NCI-H1930 (cell line): ENCODE measurements at places on chromosomes 12 and 14.

- DNase-seq: no peak
These were observed 85.9 kb upstream of the CCDC91 start for GRCh38 chr12:28104316-28104715.

GRCh38 chr12:109982210-109982609 is 14.0 kb downstream of the GIT2 start:
- DNase-seq: no peak

DNA sequence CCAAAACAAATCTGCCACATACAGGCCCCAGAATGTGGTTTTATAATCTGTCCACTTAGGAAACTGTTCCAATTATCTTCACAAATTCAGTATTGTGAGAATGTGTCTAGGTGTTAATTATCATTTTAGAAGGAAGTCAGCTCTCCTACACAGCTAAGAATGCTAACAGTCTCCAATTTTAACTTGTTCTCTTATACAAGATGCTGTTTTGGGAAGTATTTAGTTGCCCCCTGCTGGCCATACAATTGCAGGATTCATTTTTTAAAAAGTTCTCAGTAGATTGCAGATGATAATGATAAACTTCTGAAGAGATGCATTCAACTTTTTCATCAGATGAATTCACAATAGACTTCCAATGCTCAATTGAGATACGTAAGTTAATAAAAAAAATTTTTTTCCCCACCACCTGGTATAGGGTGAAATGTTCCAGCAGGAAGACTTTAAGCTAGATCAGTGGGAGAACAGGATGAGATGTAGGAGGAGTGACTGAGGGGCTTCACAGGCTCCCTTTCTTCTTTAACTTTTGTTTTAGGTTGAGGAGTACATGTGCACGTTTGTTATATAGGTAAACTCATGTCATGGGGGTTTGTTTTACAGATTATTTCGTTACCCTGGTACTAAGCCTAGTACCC is 27.3 kb upstream of the OSBPL8 start:
- no peak for DNase-seq

GRCh38 chr12:20751046-20751445 is 55.9 kb downstream of the SLCO1C1 start:
- no peak for DNase-seq
